ENCODE measurements at places on chromosomes 3 and 15.

- no peak for DNase-seq
These were observed 38.8 kb upstream of the EIF5A2 start for GRCh38 chr3:170947018-170947769.

- no peak for DNase-seq
These were observed 389.0 kb upstream of the ALCAM start for GRCh38 chr3:104977719-104978118.

DNA sequence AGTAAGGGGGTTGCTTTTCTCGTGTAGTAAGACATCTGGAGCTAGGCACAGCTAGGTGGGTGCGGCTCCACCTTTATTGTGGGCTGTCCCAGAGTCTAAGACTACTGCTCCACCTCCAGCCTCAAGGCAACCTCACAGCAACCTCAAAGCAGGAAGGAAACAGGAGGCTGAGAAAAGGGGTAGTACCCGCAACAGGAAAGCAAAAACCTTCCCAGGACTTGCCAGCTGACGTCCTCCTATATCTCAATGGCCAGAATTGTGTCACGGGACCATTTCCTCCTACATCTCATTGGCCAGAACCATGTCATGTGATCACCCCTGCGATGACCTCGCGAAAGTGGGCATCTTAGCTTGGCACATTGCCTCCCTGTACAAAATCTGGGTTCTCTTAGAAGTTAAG lies 4.3 kb upstream of the GPR160 start:
- DNase-seq: no peak

GRCh38 chr3:37556789-37557301 lies 304.8 kb upstream of the CTDSPL start:
- no peak for DNase-seq
